Stimulated activated CD4-positive, alpha-beta T cell treated with anti-CD3 and anti-CD28 coated beads, Interleukin-15, amount 100 ng/mL, for 1 hour (primary cell): ENCODE measurements at places on chromosomes 7 and 10.

- DNase-seq: no peak
Measured at GRCh38 chr7:90320418-90320800, 695 bp downstream of the FAM237B start.

DNA sequence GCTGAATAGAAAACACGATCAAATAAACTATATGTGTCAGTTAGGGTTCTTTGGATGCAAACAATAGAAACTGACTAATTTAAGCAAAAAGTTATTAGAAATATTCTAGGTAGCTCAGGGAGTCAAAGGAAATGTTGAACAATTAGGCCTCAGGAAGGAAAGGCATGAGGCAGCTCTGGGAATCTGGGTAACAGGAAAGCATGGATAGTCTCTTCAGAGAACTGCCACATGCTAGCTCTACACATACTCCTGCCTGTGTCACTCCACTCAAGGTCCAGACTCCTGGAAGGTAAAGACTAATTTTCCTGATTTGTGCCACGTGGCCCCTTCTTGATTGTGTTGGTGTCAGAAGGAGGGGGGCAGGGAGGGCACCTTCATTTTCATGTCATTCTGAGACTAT, 23.8 kb upstream of the PTTG1IP2 start:
- no peak for DNase-seq

GRCh38 chr7:131937868-131938267, 381.4 kb upstream of the PODXL start:
- no peak for DNase-seq

GRCh38 chr10:101071267-101071884, 9.6 kb downstream of the KAZALD1 start:
- no peak for DNase-seq
